Smooth muscle cell of the umbilical artery (primary cell): ENCODE measurements at places on chromosomes 6 and 20. TPM values are rescaled to one million over a fixed set of nuclear protein-coding genes. Genes with fewer than 3 reads are reported as not detected.

The SIRPD gene
- not detected in 2 replicates for total RNA-seq

The LY6G6C gene
- not detected in 2 replicates for total RNA-seq

The MAPK13 gene
- 11.0 and 16.4 TPM in 2 replicates for total RNA-seq

The RBM38 gene
- total RNA-seq: 4.5 and 13.3 TPM in 2 replicates

The REM1 gene
- not detected in 2 replicates for total RNA-seq

The CCN6 gene
- total RNA-seq: not detected in 2 replicates
